ENCODE measurements at places on chromosomes 16 and 17.

- DNase-seq: no peak
These were observed 401.3 kb downstream of the ZFHX3 start for GRCh38 chr16:72646615-72647014.

- DNase-seq: no peak
These were observed 623 bp downstream of the E4F1 start for GRCh38 chr16:2223942-2224486.

- DNase-seq: no peak
These were observed 11.0 kb downstream of the ENDOV start for GRCh38 chr17:80425835-80426426.

DNA sequence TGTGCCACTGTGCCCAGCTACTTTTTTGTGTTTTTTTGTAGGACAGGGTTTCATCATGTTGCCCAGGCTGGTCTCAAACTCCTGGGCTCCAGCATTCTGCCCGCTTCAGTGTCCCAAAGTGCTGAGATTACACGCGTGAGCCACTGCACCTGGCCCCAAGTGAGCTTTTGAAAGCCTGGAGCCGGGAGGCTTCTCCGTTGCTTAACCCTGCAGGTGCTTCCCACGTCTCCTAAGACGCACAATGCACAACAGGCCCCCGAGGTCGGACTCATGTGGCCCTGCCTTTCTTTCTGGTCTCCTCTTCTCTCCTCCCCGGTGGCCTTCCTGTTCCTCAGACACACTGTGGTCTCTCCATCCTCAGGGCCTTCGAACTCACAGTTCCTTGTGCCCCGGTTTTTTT lies 12.5 kb downstream of the RABEP2 start:
- no peak for DNase-seq

- no peak for DNase-seq
These were observed 363.9 kb upstream of the CDH5 start for GRCh38 chr16:66002601-66003000.

GRCh38 chr16:19980632-19981265 lies 92.9 kb downstream of the GPR139 start:
- no peak for DNase-seq

- no peak for DNase-seq
These were observed 36.6 kb downstream of the TMEM11 start for GRCh38 chr17:21177401-21177800.

DNA sequence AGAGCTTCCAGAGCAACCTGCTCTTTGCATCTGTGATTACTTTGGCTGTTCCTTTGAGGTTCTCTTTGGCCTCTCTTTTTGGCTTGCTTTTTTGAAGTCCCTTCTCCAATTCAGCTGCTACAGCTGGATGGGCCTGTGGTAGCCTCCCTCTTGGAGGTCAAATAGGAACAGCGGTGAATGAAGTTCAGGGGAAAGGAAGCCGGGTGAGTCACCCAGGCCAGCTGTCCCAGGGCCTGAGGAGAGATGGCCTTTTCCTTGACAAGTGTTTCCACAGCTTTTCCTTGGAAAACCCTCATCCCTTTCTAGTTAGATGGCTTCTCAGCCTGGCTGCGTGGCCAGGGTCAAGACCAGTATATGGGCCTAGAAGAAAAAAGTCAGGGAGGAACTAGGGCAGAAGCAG lies 103.1 kb downstream of the STX8 start:
- no peak for DNase-seq

GRCh38 chr17:21010705-21011596 lies 31.9 kb downstream of the USP22 start:
- no peak for DNase-seq

GRCh38 chr16:63415014-63415413 lies 1378.8 kb upstream of the CDH8 start:
- no peak for DNase-seq

GRCh38 chr16:84178892-84179611 lies 7.8 kb downstream of the TAF1C start:
- no peak for DNase-seq

- no peak for DNase-seq
These were observed 329.9 kb downstream of the KCNJ2 start for GRCh38 chr17:70499067-70499786.

DNA sequence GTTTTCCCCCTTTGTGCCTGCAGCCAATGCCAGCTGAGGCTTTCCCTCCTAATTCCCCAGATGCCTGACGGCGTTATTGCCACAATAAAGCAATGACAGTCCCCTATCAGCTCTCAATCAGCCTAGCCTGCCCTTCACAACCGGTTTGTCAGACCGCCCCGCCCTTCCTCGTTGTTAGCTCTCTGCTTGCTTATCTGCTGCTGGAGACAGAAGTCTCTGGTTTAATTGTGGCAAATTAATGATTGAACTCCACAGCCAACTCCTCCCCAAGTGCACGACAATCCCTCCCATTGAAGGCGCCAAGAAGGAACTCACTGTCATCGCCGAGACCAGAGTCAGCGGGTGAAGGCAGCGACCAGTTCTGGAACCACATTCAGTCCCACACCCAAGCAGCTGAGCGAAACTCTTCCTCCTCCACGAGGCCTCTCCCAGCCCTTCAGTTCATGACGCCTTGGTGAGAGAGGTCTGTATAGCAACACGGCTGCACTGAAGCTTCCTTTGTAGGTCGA lies 474.4 kb downstream of the SLC39A11 start:
- DNase-seq: peak; percentile 44

GRCh38 chr17:8382880-8383142 lies 182 bp downstream of the RPL26 start:
- DNase-seq: no peak

GRCh38 chr16:8872967-8873865 lies 4.4 kb upstream of the CARHSP1 start:
- DNase-seq: no peak

DNA sequence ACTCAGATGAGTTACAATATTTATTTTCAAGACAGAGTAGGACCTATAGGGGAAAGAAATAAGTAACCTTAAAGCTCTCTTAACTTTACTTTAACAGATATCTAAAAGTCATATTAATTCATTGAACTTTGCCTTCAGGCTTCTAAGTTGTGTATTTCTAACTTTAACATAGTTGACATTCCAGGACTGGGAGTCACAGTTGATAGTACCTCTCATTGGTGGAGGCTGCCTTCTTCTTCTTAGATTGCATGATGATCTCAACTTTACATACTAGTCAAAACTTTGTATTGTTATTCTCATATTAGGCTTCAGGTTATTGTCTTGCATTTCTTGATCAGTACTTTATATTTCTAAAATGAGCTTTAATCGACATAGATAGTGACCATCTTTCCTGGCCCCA lies 350.1 kb upstream of the KIF2B start:
- DNase-seq: no peak

- peak; percentile 25 for DNase-seq
These were observed 53.0 kb downstream of the RPA1 start for GRCh38 chr17:1882836-1883235.

GRCh38 chr16:14302031-14302398 lies 230.9 kb downstream of the MRTFB start:
- no peak for DNase-seq

- no peak for DNase-seq
These were observed 60.0 kb downstream of the CLEC16A start for GRCh38 chr16:11004351-11004750.

DNA sequence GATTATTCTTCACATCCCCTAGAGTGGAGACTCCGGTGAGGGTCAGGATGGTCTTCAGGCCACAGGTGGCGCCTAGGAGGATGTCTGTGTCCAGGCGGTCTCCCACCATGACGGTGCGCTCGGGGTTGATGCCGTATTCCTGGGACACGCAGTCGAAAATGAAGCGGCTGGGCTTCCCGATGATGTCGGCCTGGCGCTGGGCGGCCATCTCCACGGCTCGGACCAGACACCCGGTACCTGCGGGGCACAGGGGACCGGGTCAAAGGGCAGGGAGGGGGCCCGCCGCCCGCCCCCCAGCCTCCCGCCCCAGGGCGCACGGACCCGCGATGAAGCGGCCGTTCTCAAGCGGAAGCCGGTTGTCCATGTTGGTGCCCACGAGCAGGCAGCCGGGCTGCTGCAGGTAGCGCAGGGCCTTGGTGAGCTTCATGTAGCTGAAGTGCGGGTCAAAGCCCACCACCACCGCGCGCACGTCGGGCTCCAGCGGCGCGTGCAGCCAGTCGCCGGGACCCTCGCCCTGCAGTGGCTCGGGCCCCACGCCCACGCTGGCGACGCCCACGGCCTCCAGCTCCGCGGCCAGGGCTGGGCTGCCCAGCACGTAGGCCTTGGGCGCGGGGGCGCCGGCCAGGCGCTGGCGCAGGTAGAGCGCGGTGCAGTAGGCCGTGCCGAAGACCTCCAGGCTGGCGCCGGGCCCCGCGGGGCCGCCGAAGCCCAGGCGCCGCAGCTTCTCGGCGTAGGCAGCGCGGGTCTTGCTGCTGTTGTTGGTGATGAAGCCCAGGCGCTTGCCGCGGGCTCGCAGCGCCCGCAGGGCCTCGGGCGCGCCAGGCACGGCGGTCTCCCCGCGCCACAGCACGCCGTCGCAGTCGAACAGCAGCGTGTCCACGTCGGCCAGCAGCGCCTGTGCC lies 572 bp downstream of the PGP start:
- no peak for DNase-seq

DNA sequence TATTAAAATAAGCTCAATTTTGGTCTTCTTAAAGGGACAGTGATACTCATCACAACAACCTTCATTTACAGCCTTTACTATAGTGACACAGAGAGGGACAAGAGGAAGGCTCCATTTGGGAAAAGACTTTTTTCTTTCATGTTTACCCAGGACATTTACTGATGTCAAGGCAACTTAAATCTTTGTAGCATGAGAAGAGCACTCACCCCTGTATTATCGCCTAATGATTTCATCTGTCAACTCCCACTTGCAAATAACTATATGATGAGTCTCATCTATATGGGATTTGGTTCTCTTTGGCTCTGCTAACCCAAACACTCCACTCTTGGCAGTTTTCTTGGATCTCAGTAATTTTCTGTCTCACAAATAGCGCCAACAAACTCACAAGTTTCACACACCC lies 24.1 kb downstream of the BLMH start:
- DNase-seq: no peak

DNA sequence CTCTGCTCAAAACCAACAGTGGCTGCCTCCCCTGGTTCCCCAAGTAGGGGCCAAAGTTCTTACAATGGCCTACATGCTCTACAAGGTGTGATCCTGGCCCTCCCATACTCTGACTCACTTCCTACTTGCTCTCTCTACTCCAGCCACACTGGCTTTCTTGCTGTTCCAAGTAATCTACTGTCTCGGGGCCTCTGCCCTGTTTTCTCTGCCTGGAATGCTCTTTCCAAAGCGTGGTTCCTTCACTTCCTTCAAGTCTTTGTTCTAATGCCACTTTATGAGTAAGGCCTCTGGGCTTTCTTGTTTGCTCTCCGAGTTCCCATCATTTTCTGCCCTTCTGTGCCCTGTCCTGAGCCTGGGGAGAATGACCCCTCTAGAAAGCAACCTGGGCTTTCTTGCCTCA lies 4.1 kb upstream of the CDH3 start:
- DNase-seq: no peak

- peak; percentile 60 for DNase-seq
These were observed at the start of gene CES3 for GRCh38 chr16:66961065-66961744. TSS of gene CES3 (plus strand) at chr16:66961266. CDS start at chr16:66961308, 42 bp downstream.

GRCh38 chr17:36204724-36205500 lies 6.0 kb upstream of the CCL4L2 start:
- DNase-seq: no peak

DNA sequence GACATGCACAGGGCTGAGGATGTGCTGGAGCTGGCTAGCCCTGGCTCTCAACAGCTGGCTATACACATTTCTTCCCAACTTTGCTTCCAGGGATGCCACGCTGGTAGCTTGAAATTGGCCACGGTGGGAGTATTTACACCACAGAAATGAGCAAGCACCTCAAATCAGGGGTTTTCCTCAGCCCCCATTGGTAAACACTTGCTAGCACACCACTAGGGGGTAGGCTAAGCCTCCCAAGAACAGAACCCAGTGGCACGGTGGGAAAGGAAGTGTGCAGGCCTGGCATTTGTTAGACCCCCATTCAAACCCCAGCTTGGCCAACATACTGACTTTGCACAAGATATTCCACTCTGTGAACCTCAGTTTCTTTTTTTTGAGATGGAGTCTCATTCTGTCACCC lies 12.9 kb downstream of the DRC3 start:
- DNase-seq: no peak

GRCh38 chr17:68576811-68577496 lies 24.2 kb downstream of the FAM20A start:
- DNase-seq: no peak

DNA sequence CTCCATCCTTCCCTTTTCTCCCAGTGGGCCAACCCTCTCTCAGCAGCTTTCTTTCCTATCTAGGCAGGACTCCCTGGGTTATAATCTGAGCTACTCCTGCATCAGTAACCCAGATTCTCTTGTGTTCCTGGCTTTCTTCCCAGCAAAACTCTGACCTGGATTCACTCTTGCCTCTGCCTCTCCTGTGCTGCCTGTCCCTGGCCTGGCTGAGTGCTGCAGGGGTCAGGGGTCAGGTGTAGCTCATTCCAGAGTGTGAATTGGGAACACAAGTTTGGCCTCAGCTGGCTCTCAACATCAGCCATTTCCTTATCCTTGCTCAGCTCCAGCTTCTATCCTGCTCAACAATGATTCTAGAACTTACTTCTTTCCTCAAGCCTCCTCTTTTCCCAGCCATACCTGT lies 2.5 kb upstream of the ST6GALNAC2 start:
- no peak for DNase-seq

DNA sequence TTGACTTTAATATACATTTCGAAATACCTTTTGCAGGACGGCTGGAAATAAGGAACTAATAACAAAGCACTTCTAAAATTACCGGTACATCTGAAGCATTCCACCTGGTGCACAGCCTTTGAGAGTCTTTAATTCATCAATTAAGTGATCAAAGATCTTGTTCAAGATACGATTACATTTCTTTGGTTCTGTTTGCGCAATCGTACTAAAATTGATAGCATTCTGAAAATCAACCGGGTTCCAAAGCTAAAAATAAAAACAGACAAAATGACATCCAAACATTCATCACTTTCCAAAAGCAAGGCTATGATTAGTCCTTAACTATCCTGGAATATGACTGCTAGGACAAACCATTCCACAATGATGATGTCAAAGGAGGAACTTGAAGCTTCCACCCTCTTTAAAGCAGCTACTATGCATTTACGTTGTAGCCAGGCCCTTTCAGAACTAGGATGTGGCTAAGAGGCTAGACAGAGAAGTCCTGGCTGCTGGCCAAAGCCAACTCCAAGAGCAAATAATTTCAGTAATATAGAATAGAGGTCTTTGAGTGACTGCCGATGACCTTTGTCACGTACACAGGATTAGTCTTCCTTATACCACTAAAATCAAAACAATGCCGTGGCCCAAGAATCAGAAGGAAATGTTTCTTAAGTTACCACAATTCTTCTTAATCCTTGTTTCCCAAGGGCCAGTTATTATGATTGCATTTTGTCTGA lies 299.8 kb upstream of the PSMD7 start:
- DNase-seq: no peak

- DNase-seq: no peak
These were observed 1.3 kb downstream of the APPBP2 start for GRCh38 chr17:60524463-60525327.

DNA sequence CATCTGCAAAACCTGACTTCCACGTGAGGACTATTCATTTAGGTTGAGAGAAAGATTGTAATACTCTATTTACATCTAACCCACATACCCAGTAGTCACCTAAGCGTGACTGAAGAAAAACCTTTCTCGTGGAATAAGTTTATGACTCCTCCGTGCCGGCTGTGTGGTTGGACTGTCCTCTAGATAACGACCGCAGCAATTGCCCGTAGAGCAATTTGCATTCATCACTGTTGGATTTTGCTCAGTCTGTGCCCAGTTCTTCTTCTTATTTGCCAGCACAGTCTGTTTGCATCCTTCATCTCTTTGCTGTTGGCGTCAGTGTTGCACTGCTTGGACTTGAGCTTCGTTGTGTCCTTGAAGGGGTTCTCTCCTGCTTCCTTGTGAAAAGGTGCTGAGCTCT lies 131.3 kb downstream of the CYB561 start:
- no peak for DNase-seq

GRCh38 chr16:55364811-55365210 lies 40.8 kb downstream of the IRX6 start:
- no peak for DNase-seq
